Germinal center (tissue), 1 donor: ENCODE measurements at places on chromosomes 2 and 18.

- DNase-seq = no peak
Observed at GRCh38 chr18:59606193-59607077, 90.8 kb downstream of the CCBE1 start.

- DNase-seq = no peak
Observed at GRCh38 chr2:196220671-196221070, 49.3 kb upstream of the STK17B start.

GRCh38 chr2:198591586-198591985 lies 787.2 kb downstream of the PLCL1 start:
- DNase-seq = no peak

- DNase-seq = no peak
Observed at GRCh38 chr2:66897691-66898150, 462.8 kb downstream of the MEIS1 start.

DNA sequence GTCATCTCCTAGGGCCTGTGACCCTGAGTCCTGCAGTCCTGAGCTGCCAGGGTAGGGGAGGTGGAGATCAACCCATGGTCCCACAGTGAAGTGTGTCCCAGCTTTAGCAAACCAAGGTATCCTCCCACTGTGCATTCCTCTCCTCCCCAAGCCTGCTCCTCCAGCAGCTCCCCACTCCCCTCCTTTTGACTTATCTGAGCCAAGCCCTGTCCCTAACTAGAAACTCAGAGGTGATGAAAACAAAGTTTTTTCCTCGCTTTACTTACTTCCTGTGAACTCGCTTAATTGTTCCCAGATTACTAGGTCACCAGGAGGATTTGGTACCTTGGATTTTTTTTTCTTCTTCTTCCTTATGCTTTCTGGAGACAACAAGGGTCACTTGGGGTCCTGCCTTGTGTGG lies 80.8 kb downstream of the EHD3 start:
- DNase-seq = no peak

DNA sequence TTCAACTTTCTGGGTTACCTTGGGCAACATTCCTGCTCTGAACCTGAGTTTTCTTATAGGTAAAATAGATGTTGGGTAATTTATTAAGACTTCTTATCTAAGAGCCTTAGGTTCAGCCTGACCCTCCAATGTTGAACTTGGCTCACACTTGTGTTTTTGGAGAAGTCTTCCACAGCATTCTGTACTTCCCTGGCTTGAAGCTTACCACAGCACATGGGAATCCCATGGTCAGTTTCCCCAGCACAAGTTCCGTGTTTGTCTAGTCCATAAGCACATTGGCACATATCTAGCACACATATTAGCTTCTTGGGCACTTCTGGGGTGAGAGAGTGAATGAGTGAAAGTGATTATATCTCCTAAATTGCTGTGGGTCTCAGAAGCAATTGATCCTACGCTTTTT lies 782.5 kb upstream of the HS6ST1 start:
- no peak for DNase-seq

- no peak for DNase-seq
Observed at GRCh38 chr18:44871771-44872170, 191.1 kb downstream of the SETBP1 start.

- DNase-seq = no peak
Observed at GRCh38 chr2:2530334-2530733, 199.3 kb upstream of the MYT1L start.

DNA sequence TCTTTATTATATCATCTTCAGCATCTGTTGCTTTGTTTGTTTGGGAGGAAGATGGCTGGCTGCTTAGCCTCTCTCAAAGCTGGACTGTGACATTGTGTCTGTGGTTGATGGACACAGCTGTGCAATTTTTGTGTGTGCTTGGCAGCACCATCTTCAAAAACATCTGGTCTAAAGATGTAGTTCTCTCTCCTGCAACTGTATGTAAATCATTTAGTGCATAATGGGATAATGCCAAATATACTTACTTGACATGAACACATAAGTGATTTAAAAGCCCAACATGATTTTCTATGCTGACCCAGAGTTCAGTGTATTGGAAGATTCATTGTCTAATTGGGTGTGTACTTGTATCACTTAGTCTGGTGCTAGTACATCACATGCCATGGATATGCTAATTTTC lies 112.2 kb downstream of the MAP4K4 start:
- no peak for DNase-seq

GRCh38 chr2:186523791-186524190 lies 37.7 kb downstream of the ZC3H15 start:
- no peak for DNase-seq

DNA sequence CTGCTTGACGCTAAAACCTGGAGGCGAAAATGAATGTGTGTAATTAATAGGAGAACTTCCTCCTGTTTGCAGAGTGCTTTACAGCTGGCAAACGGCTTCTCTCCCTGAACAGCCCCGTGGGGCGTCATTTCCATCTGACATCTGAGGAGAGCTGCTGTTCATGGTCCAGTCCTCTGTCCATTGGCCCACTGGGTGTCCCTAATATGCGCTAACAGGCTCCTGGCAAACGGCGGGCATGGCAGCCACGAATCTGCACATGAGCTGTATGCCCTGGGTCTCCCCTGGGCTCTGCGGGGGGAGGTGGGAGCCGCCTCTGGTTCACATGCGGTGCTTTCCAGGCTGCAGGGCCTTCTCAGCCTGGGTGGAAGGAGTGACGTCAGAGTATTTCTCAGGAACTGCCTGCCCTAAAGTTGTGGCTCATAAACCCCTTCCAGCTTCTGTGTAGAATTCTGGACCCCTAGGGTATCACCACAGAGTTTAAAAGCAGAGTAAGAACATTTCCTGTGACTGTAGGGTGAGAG lies 73.2 kb downstream of the LRRFIP1 start:
- DNase-seq = no peak

GRCh38 chr2:203867561-203868200 lies at the start of gene CTLA4:
Gene CTLA4, plus strand, starts transcription at chr2:203867771. Its CDS starts 172 bp downstream, at chr2:203867943.
- no peak for DNase-seq

DNA sequence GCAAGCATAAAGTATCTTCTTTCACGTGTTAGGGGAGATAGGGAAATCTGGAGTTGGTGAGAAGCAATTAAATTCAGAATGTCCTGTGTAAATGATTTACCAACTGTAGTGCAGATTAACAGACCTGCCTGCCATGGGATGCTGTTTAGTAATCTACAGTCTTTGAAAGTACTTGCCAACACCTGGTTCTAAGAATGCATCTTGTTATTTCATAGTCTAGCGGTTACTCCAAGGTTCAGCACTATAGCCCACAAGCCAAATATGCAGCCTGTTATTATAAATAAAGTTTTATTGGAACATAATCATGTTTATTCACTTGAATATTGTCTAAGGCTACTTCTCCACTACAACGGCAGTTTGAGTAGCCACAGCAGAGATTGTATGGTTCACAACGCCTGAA lies 100.8 kb downstream of the OSBPL6 start:
- no peak for DNase-seq

DNA sequence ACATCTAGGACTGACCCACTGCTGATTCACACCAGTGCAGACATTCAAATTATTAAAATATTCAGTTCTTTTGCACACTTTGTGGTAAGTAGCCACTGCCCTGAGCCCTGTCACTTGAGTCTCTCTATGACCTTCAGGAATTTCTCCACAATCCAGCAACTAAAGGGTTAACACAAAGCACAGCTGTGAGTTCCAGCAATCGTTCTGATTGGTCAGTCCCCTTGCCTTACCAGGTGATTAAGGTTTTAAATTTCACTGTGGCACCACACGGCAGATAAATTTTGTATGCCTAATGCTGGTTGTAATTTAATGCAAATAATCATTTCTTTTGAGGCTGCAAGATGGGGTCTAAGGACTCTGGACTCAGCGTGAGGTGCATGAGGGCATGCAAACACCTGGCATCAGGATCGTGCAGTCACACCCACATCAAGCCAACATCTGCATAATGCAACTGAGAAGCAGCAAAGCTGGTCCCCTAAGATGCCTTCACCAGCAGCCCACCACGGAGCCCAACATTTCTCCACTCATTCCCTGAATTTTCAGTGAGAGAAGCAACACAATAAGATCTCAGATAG lies 36.6 kb downstream of the SLC14A1 start:
- no peak for DNase-seq

- no peak for DNase-seq
Observed at GRCh38 chr2:52327641-52328040, 1295.7 kb upstream of the NRXN1 start.

DNA sequence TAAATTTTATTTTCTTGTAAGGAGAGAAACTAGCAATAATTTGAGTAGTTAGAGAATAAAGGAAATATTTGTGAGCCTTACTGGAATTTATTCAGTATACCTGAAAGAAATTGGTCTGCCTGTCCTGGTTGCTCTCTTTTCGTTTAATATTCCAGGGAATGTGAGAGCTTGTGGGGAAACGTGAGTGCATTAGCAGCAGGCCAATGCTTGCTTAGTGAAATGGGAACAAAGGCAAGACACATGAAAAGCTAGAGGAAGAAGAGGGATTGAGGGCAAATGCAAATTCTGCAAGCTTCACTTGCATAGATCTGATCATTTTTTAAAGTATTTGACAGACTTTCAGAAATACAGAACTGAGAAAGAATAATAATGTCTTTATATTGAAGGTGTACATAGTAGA lies 111.0 kb downstream of the ERBB4 start:
- no peak for DNase-seq

DNA sequence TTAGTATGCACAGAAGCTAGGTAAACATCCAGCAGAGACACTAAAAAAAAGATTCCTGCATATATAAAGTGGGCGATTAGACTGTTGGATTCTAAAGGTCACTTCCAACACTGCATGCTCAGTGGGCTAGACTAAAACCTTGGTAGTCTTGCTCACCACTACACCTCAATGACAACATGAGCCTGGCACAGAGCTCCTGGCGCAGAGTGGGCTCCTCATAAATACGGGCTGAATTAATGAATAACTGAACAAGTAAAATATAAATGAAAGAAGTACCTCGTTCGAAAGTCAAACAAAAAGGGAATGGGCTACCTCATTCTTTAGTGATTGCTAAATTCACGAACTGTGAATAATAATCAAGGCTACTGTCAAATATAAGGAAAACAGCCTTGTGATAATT lies 185.3 kb downstream of the STK39 start:
- no peak for DNase-seq

DNA sequence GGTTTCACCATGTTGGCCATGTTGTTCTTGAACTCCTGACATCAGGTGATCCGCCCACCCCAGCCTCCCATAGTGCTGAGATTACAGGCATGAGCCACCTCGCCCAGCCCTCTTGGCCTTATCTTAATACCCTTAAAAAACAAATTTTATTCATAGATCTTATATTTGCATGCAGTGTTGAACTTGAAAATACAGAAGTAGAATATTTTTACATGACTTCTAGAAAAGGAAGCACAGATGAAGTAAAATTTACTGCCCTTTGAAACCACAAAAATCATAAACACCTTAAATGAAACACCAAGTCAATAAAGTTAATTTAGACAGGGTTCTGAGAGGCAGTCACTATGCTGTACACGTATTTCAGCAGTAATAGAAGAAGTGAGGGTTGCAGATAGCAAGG lies 145.7 kb downstream of the CERS6 start:
- DNase-seq = peak; percentile 35

GRCh38 chr2:41206004-41206403 lies 754.1 kb upstream of the SLC8A1 start:
- no peak for DNase-seq

GRCh38 chr18:48781163-48781987 lies 169.4 kb downstream of the SMAD7 start:
- DNase-seq = no peak

- DNase-seq = no peak
Observed at GRCh38 chr2:133193544-133194361, 374.5 kb downstream of the NCKAP5 start.

GRCh38 chr2:105187531-105187930 lies 54.0 kb upstream of the GPR45 start:
- DNase-seq = no peak
